Activated CD4-positive, alpha-beta T cell treated with anti-CD3 and anti-CD28 coated beads for 4 hours (primary cell): ENCODE measurements at places on chromosomes 13 and 19.

- DNase-seq = no peak
Observed at GRCh38 chr19:49924004-49924880, 4.8 kb upstream of the ATF5 start.

DNA sequence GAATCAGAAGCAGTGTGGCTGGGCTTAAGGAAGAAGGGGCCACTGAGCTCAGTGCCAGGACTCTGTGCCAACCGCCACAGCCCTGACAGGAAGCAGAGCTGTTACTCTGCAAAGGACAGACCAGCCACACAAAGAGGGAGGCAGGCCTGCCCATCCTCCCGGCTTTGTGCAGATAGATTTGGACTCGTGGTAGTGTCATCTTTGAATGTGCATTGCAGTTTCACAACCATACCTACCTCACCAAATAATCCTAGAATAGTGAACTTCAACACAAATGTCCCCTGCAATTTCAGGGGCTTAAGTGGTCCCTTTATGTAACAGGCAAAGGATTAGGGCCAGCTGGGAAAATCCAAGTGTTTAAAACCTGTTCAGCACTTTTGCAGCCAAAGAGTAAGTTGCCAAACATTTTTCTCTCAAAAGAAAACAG, 55.1 kb upstream of the CLDN10 start:
- no peak for DNase-seq

DNA sequence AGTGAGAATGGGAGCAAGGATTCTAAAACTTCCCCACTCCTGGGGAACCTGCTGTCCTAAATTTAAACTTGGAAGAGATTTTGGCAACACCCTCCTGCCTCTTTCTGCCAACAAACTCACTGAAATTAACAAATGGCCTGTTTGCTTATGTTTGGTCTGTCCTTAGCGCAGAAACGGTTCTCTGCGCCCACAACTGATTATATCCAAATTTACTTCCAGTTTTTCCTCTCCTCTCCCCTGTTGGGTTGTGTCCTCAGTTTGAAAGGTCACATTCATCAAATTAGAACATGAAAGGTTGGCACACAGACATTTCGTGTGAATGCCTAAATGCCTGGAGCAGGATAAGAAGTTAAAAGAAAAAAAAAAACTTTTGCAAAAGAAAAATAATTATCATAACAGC, 56.4 kb upstream of the MRI1 start:
- DNase-seq = no peak

- no peak for DNase-seq
Observed at GRCh38 chr13:106381091-106381490, 154.4 kb downstream of the EFNB2 start.

DNA sequence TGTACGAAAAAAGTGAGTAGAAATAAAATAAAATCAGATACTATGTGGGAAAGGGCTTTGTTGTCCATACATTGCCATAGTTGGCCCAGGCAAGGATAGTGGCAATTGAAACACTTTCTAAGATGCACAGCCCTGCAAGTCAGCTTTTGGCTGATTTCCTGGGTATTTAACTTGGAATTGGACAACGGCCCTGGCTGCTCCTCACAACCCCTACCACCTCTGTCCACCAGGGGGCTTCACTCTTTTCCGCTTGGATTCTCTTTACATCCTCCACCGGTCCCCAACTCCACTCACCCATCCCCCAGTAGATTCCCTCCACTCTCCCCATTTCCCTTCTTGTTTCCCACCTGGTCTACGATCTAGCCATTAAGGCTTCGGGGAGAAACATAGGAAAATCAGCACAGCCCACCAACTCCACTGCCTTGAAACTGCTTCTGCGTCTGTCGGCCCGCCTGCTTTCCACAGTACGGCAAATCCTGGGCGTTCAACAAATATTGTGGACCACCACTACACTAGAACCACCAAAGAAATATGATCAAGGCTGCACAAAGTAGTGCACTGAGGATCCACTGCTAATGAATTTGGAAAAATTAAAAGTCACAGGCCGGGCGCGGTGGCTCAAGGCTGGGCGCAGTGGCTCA, 48.6 kb upstream of the GTF3A start:
- DNase-seq = peak; percentile 46

- no peak for DNase-seq
Observed at GRCh38 chr13:104586051-104586746, 1520.0 kb upstream of the SLC10A2 start.

- DNase-seq = no peak
Observed at GRCh38 chr13:110957181-110957884, 42.5 kb upstream of the ANKRD10 start.

- no peak for DNase-seq
Observed at GRCh38 chr13:21071015-21071414, 9.6 kb upstream of the LATS2 start.

GRCh38 chr13:34654647-34655046, 287.4 kb upstream of the NBEA start:
- no peak for DNase-seq

DNA sequence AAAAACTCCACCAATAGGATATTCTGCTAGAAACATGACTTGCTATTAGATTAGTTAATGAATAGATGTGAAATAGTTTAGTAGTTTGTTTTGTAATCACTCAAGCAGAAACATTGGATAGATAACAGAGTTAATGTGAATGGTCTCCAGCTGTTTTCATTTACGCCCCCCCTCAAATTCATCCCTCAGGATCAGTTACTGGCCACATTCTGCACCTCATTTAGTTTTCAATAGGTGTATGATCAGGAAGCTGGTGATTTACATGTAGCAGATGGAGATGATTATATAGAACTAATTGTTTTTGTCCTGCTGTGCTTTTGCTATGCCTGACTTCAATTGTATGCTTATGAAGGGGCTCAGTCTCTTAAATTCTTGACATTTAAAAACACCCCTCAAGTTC, 759.0 kb downstream of the SLITRK6 start:
- no peak for DNase-seq

DNA sequence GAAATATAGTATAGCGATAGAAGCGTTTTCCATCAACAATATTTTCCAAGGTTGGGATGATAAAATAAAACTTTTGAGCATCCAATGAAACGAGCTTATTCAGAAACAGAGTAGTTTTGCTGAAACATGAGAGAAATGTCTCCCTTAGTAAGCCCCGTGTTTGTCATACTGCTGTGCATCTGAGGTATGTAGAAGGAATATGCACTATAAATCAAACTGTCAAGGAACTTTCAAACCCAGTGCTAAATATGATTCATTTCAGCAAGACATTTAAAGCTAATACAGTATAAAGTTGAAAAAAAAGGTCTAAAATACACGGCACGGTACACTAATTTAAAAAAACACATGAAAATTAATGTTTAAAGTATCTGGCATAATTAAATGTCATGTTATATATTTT, 546.2 kb downstream of the SLITRK5 start:
- no peak for DNase-seq

GRCh38 chr19:6227936-6228325, 51.8 kb downstream of the MLLT1 start:
- no peak for DNase-seq

- DNase-seq = no peak
Observed at GRCh38 chr19:32287811-32288227, 57.6 kb upstream of the ZNF507 start.

DNA sequence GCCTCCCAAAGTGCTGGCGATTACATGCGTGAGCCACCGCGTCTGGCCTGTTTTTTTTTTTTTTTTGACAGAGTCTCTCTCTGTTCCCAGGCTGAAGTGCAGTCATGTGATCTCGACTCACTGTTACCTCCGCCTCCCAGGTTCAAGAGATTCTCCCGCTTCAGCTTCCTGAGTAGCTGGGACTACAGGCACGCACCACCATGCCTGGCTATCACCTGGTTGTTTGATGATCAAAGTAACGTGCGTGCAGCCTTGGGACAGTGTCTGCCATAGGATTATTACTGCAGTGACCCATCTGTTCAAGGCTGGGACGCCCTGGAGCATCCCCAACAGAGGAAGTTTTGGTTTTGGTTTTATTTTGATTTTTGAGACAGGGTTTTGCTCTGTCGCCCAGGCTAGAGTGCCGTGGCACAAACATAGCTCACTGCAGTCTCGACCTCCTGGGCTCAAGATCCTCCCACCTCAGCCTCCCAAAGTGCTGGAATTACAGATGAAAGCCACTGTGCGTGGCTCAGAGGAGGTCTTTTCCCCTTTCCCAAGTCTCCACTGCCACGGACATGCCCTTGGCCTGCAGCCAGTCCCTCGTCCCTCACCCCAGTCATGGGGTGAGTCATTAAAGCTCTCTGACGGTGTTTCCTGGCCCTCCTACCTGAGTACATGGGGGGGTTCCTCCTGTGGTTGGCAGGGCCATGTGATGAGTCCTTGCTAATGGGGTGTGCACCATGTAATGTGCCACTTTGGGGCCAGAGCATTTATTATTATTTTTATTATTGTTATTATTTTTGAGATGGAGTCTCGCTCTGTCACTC, 65.6 kb downstream of the IER2 start:
- peak; percentile 31 for DNase-seq

DNA sequence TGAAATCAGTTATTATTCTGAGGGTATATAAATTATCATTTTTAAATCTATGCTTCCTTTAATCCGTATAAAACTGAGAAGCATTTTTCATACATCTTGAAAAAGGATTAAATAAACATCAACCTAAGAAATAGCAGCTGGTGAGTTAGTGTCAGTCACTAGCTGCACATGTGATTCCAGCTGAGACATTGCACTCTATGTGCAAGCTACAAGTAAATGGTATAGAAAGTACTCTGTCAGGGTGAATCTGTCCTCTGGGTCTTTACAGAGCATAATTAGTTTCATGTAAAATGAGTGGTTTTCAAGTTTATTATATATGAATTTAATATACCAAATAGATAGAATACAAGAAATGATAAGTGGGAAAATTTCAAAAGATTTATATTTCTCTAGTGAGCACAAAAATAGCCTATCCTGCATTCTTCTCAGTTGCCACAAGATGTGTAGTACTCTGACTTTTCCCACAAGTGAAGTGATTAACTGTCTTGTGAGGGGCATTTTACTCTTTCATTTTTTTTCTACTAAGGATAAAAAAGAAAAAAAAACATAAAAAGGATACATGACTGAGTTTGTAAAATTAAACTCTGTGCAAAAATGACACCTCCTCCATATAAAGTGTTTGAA, 1372.1 kb downstream of the PCDH9 start:
- no peak for DNase-seq

DNA sequence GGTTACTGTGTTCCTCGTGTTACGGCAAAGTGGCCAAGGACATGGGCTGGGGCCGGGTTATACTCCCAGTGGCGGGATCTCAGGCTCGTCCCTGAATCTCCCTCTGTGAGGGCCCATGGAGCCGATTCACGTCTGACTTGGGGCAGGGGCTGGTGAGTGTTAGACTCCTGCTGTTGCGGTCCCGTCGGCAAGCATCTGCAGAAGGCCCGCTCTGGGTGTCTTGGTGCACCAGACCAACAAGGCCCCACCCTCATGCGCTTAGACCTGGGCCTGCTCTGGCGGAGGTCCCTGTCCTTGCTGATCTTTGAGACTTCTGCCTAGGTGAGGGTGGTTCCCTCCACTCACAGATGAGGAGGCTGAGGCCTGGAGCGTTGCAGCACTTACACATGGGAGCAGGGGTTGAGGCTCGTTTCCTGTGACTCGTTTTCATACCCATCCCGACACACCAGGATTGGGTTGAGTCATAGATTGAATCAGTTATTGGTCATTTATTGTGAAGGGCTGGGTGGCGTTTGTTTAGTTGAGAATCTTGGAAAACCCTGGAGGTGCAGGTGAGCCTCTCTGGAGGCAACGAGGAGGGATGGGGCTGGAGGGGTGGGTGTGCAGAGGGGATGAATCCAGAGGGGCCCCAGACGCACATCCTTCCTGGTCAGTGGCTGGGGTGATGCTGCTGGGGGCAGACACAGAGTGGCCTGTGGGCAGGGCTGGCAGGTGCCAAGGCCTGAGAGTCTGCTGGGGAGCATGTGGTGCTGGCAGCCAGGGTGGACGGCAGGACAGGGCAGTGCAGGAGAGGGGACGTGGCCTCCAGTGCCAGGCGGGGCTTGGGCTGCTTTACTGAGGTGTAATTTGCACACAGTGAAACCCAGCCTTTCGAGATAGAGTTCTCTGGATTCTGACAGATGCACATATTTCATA, 4.6 kb downstream of the EPN1 start:
- DNase-seq = no peak

DNA sequence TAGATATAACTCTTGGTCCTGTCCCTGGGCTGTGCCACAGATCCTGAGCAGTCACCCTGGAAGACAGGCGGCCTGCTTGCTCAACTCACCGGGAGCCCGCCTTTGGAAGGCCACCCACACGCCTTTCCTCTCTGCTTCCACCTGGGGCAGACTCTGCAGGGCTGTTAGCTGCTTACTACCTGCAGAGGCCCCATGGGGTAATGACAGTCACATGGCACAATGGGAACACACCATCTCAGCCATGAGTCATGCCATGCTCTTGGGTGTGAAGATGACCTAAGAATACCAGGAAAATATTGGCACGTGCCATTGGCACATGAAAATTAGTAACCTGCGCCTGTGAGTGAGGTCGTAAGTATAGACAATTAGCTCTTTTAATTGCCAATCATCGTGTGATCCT, 108.6 kb downstream of the COL4A2 start:
- DNase-seq = no peak

GRCh38 chr13:49649244-49649962, 21.1 kb downstream of the ARL11 start:
- no peak for DNase-seq

GRCh38 chr19:19504754-19505668, 10.3 kb downstream of the TSSK6 start:
- no peak for DNase-seq

DNA sequence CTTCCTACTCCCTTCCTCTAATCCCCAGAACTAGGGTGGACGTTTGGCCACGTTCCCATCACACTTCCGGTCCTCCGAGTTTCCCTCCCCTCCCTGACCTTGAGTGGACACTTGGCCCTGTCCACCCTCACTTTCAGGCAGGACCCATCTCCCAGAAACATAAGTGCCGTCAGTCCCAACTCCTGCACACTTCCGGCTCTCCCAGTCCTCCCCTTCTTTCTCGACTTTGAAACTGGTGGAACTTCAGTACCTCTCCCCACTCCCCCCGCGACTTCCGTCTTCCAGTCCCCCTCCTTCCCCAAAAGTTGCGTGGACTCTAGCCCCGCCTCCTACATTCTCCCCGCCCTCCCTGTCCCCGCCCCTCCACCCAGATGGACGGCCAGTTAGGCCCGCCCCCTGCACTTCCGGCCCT, 278 bp upstream of the ZNF274 start:
- peak; percentile 89 for DNase-seq

DNA sequence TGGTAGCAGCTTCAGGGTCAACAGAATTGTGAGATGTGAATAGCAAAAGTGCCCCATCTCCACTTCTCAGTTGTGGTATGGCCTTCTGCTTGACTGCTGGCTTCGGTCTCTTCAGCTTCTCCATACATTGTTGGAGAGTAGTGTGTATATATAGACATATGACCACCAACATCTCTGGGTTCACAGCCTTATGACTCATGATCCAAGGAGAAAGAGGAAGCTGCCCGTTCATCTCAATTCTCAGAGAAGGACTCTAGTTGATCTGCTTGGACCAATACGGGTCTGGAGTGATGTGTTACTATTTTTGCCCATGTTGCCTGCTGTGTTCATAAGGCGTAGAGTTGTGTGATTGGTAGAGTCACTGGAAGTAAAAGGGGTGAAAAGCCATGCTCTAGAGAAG, 3.6 kb upstream of the COMMD6 start:
- no peak for DNase-seq

- no peak for DNase-seq
Observed at GRCh38 chr13:101289764-101290163, 126.5 kb downstream of the NALCN start.
